ENCODE measurements at places on chromosomes 2 and 18. TPM values are rescaled to one million over a fixed set of nuclear protein-coding genes. Genes with fewer than 3 reads are reported as not detected.

DNA sequence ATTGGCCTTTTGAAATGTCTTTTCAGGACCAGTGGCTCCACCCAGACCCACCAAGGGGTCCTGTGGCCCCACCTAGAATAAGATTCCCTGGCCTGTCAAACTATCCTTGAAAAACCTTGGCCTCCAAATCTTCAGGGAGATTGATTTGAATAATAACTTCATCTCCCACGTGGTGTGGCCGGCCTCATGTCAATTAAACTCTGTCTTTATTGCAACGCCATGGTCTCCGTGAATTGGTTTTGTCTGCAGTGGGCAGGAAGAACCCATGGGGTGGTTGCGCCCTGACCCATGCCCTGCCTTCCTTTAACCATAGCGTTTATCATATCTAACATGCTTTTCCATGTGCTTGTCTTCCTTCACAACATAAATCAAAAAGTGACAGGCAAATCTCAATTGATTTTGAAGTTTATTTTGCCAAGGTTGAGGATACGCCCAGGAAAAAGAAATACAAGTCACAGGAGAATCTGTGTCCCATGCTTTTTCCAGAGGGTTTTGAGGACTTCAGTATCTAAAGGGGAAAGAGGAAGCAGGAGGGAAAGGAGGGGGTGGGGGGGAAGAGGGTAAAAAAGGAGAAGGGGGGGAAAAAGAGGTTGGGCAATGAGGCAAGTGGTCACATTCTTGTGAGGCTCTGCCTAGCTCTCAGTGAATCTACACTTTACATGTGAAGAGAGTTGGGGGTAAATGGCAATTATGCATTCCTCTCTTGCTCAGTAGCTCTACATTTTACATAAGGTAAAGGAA, 66.5 kb upstream of the CABLES1 start:
- no peak for DNase-seq

DNA sequence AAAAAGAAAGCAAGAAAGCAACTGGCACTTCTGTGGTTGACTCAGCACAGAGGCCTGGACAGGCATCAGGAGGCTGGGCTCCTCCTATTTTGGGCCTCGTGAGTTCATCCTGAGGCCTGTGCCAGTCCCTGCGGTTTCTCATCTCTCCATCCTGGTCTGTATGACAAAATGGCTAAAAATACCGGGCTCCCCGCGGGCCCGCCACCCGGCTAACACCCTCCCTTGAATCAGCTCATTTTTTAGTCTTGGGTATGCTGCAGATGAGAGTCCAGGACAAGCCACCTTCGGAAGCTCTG, 62.3 kb upstream of the YWHAQ start:
- DNase-seq, result peak; percentile 62

- DNase-seq, result no peak
Observed at GRCh38 chr2:120204945-120205670, 18.1 kb downstream of the TMEM185B start.

DNA sequence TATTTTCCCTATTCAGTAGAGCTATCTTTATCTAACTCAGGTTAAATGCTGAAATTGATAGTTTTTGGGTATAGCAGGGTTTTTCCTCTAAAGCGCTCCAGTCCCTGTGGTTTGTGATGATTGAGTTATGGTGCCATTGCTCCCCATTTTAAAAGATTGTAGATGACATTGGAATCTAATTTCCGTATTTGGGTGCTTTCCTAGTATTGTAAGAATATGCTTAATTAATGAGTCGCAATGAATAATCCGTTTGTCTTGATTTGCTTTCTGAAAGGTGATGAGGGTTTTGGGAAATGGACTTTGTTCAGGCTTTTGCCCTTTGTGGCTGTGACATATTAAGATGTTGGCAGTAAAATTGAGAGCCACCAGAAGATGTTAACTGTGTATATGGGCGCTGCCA, 3.9 kb downstream of the RPS7 start:
- no peak for DNase-seq

GRCh38 chr2:66362701-66363100, 72.2 kb upstream of the MEIS1 start:
- DNase-seq, result no peak

GRCh38 chr2:126832757-126833156, 65.9 kb upstream of the TEX51 start:
- DNase-seq, result no peak

DNA sequence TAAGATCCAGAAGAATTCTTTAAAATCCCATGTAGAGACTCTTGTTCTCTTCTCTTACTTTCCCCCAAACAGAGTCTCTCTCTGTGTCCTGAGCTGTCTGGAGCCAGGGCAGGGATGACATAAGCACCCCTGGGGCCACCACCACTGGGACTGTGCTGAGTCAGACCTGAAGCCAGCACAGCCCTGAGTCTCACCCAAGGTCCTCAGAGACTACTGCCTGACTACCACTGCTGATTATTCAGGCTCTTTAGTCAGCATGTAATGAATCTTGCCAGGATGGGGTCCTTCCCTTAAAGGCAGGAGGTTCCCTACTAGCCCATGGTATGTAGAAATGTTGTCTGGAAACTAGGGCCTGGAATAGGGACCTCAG, 34.9 kb upstream of the DYNC1I2 start:
- DNase-seq, result no peak

- DNase-seq, result no peak
Observed at GRCh38 chr18:9191658-9192256, 55.2 kb downstream of the ANKRD12 start.

DNA sequence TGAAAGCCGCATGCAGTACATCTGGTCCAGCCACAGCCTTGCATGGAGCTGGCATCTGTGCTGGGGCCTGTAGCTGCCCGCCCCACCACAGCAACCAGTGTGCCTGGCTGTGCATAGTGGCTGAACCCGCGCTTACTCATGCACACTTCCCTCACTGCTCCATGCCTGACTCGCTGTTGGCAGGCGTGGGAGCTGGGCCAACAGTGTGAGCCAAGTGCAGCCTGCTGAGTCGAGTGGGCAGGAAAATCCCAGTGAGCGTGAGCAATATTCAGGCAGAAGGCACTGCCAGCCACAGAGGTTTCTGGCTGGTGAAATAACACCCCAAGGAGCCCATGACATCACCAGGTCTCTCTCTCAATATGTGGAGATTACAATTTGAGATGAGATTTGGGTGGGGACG, 1674.1 kb upstream of the TMEFF2 start:
- no peak for DNase-seq

DNA sequence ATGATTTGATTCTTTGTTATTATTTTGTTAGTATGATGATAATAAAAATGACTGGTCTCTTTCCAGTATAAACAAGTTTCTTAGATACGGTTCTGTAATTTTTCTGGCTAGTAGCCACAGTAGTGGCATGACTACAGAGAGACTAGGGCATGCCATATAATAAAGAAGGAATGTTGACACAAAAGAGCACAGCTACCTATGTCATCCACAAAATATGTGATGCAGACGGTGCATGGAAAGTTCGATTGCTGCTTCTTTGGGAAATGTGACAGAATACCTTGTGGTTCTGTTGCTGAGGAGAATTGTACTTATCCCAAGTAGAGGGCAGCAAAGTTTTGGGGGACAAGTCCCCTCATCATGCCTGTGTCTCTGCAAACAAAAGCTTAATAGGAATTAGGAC, 26.1 kb upstream of the SETBP1 start:
- no peak for DNase-seq

- no peak for DNase-seq
Observed at GRCh38 chr2:23703583-23704385, 223.1 kb downstream of the ATAD2B start.

GRCh38 chr2:134603966-134604365, 114.8 kb downstream of the TMEM163 start:
- no peak for DNase-seq

DNA sequence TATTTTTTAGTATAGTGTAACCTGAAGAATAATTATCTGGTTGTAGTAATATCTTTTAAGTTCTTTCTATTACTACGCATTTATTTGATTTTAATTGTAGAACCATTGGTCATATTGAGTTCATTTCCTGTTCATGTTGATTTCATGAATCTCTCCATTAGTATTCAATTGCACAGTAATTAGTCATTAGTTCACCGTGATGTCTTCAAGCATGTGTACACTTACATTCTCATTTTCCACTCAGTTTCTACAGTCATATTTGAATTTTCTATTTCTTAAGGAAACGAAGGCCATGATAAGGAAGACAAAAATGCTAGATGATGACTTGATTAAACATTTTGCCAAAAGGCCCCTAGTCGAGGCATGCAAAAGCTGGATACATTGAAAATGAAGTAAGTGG, 333.7 kb upstream of the FANCL start:
- no peak for DNase-seq

GRCh38 chr2:24771764-24772586, 21.2 kb downstream of the PTRHD1 start:
- no peak for DNase-seq

GRCh38 chr2:216279031-216279430, 93.3 kb downstream of the MARCHF4 start:
- DNase-seq, result no peak

DNA sequence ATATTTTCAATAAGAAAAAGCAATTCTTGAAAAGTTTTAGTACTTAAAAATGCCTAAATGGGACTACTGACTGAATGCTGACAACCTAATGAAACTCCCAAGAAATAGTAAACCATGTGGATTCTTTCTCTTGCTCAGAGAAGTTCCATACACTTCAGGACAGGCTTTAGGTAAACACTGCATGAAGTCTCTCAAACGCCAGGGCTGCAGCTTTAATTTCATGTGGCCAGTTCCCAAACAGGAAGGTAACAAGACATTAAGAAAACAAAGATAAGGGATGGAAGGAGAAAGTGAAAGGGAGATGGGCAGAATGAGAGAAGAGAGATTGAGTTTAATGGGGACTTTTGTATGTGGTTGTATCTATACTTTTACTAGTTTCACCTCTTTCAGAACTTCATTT, 734.7 kb upstream of the PKDCC start:
- no peak for DNase-seq

GRCh38 chr2:44745922-44746766, 195.4 kb upstream of the SIX3 start:
- no peak for DNase-seq

- no peak for DNase-seq
Observed at GRCh38 chr18:48375150-48375800, 33.9 kb downstream of the ZBTB7C start.

DNA sequence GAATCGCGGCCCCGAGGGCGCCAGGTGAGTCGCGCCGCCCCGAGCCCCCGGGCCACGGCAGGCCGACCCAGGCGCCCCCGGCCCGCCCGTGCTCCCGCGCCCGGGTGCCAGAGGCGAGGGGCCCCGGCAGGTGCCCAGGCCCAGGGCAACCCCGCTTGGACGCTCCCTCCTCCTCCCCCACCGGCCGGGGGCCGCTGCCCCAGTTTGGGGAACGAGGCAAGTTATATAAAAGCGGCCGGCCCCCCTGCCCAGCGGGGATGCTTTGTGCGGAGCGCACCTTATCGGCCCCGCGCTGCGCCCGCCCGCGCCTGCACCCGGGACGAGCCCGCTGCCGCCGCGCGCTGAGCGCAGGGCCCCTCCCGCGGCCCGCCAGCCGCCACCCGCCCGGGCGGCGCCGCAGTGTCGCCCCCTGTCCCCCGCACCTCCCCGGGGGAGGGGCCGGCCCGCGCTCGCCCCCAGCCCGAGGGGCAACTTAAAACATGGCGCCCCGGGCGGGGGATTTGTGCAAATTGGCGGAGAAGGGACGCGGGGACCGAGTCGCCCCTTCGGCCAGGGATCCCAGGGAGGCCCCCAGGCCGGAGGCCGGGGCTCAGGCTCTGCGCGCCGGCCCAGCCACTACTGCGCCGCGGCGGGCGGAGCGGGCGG, 639 bp downstream of the EPB41L3 start:
- DNase-seq, result no peak

GRCh38 chr18:378079-378478, 110.2 kb upstream of the THOC1 start:
- no peak for DNase-seq

DNA sequence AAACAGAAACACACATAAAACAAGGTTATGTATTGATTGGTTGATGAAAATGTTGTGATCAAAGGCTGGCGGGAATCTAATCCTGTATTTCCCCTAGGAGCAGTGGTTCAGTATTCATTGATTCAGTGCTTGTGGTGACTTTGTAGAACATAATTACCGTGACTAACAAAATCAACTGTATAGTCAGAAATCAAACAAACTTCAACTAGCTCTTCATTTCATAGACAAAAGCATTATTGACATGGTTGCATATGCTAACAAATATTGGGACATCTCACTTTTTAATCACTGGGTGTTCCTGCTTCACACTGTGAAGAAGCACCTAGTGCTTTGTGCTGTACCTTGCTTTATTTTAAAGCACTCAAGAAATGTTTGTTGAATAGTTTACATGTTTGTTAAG, 41.4 kb downstream of the USP14 start:
- DNase-seq, result no peak

GRCh38 chr2:193482557-193482956, 1287.8 kb upstream of the TMEFF2 start:
- DNase-seq, result no peak

DNA sequence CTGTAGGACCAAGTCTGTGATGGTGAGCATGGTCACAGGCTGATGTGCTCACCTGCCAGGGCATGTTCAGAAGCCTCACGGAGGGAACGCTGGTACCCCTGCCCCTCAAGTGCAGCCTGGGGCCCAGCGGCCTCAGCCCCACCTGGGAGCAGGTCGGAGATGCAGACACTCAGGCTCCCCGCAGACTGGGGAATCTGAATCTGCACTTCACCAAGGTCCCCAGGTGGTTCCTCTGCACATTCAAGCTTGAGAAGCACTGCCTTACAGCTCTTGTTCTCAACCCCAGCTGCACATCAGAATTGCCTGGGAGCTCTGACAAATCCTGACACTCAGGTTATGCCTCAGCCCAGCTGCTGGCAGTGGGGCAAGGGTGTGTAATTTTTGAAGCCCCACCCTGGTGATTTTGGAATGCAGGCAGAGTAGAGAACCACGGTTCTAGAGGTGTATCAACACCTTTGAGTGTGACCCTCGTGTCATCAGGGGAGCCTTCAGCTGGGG, 54.8 kb downstream of the CRACDL start:
- DNase-seq, result no peak

GRCh38 chr2:241559323-241560161, 997 bp downstream of the BOK start:
- DNase-seq, result no peak

DNA sequence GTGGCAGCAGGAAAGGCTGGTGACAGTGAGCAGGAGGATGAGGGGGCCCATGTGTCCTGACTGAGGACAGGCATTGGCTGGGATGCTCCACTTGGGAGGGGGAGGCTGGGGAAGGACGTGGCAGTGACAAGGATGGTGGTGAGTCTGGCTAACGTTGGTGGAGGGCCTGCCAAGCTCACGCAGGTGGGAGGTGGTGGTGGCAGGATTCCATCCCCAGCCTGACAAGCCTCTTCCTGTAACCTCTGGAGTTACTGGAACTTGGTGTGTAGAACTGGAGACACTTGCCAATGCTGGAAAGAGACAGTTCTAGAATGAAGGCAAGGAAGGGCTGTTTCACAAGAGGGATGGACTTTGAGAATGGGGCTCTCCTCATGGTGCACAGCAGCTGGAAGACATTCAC, 8.2 kb downstream of the PROM2 start:
- no peak for DNase-seq

Gene CHST9
- total RNA-seq, result 0.21 TPM

Gene DSEL
- total RNA-seq, result 12.6 TPM

Gene DNAJC5G
- 1.5 TPM for total RNA-seq

Gene HOXD1
- not detected for total RNA-seq

Gene NDC80
- total RNA-seq, result 0.29 TPM

Gene SLC11A1
- total RNA-seq, result 7.4 TPM

Gene SEMA4F
- total RNA-seq, result 14.5 TPM

Gene UNC50
- 12.0 TPM for total RNA-seq

Gene NYAP2
- total RNA-seq, result 0.14 TPM

Gene IL1RL2
- not detected for total RNA-seq

Gene SPATA3
- not detected for total RNA-seq
